ENCODE measurements at places on chromosomes 7 and 10.

DNA sequence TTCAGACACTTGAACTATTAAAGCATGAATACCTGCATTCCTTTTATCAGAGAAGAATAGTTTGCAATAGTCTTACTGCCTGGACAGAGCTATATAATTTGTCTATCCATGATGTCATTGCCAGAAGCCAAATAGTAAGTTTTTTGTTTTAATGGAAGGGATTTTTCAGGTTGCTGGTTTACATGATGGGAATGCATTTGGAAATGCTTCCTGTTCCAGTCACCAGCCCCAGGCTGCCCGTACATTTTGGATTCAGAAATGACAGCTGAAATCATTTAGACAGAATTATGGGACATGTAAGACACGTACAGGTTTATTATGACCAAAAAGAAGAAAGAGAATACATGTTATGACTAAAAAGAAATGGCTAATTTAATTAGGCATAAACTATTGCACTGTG is 293.1 kb downstream of the CDK14 start:
- no peak for DNase-seq

DNA sequence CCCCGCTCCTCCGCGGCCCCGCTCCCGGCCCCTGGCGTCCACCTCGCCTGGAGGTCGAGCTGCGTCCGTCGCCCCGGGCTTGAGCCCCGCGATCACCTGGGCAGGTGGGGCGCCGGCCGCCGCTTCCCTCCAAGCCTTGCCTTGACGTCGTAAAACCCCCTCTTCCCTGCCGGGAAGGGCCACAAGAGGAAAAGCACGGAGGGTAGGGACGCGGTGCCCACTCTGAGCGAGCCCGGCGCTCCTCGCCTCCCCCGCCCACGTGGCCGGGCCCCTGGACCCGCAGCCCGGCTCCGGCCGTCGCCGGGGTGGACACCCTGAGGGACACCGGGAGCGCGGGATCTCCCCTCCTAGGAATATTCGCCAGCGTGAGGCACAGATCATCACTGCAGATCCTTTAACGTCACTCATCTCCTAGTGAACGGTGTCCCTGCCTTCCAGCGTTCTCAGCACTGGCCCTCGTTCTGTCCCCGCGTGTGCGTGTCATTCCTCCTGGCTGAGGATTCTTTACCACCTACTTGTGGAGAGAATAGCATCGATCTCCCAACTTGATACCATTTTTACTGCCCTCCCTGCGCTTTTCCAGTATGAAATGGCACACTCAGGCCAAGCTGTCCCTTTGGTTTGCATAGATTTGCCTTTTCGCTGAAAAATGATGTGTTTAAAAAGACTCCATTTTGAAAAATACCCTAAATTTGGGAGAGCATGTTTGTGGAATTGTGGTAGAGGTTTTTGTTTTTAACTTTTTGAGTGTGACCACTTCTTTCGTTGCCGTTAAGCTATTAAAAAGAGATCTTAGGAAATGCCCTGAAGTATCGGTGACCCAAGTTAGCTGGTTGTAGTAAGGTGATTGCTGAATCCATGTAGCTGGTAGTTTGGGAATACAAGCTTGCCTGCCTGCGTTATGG is 649 bp downstream of the ACTR3B start:
- no peak for DNase-seq

DNA sequence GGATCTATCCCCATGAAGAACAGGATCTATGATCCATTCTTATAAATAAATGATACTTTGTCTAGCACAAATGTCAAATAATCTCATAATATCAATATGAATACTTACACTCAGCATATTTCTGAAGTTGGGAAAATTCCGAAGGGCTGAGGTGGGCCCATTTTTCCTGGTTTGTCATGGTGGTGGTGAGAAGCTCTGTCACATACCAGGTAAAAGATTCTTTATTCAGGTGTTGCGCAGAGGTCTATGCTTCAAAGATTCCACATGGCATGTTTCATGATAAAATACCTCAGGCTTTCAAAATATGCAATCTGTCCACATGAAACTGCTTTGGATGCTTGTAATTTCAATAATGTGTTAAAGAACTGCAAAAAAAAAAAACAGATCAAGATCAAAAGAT is 61.5 kb downstream of the DGKB start:
- DNase-seq = no peak

DNA sequence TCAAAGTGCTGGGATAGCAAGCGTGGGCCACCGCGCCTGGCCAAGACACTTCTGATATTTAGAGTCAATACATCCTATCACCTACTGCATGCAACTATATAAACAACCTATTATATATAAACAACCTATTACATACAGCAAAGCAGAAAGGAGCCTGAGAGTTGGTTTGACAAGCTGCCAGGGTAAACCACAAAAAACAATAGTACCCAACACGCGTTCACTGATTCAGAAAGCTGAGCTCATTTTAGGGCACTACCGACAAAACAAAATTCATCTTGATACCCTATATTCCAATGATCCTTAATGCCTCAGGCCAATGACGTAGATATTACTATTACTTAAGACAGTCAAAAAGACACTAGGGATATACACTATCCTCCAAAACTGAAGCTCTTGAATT is 16.2 kb downstream of the MALSU1 start:
- peak; percentile 29 for DNase-seq

GRCh38 chr7:70389531-70390151 is 742.3 kb upstream of the GALNT17 start:
- no peak for DNase-seq
